Esophagus mucosa (tissue), 1 donor: ENCODE measurements at places on chromosomes 16 and 17. TPM values are rescaled to one million over a fixed set of nuclear protein-coding genes. Genes with fewer than 3 reads are reported as not detected.
A peak's percentile ranks its signal among the peaks of the same experiment; 100 is the strongest.

GRCh38 chr16:22928882-22929435 lies 115.0 kb downstream of the HS3ST2 start:
- ATAC-seq, result no peak

- ATAC-seq, result peak; percentile 26
Observed at GRCh38 chr16:70416748-70417616, 21.9 kb downstream of the ST3GAL2 start.

DNA sequence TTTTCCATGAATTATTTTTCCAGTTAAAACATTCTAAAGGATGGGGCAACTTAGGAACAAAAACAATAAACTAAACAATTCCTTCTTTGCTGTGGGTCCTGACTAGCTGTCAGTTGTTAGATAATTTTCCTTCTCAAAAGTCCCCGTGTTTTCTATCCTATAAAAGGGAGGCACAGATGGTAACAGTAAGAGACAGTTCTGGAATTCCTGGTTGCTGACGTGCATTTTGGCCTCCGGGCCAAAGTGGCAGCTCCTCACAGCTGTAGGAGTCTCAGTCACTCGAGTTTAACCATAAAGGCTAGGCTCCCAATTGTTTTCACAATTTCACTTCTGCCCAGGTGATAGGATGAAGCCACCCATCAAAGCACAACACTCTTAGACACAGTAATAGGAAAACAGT lies 77.0 kb upstream of the ZNF423 start:
- ATAC-seq, result no peak

- no peak for ATAC-seq
Observed at GRCh38 chr17:76537288-76537577, 276 bp downstream of the CYGB start.

DNA sequence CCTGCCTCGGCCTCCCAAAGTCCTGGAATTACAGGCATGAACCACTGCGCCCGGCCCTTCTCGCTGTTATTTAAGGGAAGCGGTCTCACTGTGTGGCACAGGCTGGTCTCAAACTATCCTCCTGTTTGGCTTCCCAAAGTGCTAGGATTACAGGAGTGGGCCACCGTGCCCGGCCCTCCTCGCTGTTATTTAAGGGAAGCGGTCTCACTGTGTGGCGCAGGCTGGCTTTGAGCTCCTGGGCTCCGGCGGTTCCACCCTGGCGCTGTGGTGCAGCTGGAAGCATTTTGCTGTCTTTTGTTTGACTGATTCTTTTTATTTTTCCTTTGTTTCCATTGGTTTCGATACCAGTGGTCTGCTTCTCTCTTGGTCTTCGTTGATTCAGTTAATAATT lies 40.7 kb downstream of the FOXK2 start:
- no peak for ATAC-seq

- ATAC-seq, result no peak
Observed at GRCh38 chr16:11561454-11561805, 25.3 kb downstream of the LITAF start.

- ATAC-seq, result peak; percentile 12
Observed at GRCh38 chr17:40536295-40537171, 28.7 kb downstream of the CCR7 start.

GRCh38 chr17:28097901-28098300 lies 55.4 kb downstream of the NLK start:
- no peak for ATAC-seq

DNA sequence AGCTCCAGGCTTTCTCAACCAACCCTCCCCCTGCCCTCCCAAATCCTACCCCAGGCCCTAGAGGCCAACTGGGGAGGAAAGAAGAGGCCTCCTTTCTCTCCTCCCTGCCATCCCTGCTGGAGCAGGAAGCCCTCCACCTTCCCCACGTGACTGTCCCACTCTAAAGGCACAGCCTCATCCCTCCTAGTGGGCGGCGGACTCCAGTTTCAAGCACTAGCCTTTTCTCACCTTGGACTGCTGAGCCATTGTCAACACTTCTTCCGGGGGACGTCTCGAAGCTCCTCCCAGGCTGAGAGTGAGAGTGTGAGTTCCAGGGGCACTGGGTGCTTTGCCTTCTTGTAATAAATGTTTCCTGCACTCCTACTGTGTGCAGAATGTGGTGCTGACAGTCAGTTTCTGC lies 21.4 kb upstream of the IRX6 start:
- ATAC-seq, result no peak

DNA sequence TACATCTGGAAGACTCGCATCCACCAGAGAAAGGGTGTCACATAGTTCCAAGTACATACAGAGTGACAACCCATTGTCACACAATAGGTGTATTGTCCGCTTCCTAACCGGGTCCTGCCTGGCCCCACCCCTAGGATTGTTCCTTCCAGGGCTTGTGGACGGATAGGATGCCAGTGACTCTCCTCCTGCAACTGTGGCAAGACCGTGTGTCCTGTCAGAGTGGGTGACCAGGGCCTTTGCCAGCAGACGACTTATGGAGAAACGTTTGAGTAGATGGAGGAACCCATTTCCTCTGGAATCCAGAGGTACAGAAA lies 258.4 kb downstream of the CPPED1 start:
- ATAC-seq, result no peak

- ATAC-seq, result no peak
Observed at GRCh38 chr16:48426244-48427141, 41.3 kb upstream of the SIAH1 start.

DNA sequence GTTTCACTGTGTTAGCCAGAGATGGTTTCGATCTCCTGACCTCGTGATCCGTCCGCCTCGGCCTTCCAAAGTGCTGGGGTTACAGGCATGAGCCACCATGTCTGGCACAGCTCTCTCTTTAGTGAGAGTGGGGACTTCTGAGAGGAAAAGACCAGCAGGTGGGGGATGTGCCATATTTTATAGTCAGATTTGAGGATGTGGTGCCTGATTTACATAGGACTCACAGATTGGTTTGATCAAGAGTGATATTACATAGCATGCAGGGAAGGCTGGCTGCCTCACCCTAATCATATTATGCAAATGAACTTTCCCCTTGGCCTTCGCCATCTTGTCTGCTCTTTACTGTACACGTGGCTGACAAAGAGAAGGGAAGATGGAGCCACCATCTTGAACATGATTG lies 28.1 kb upstream of the MAPK3 start:
- ATAC-seq, result no peak

GRCh38 chr17:76495663-76496400 lies 5.4 kb downstream of the RHBDF2 start:
- ATAC-seq, result no peak

DNA sequence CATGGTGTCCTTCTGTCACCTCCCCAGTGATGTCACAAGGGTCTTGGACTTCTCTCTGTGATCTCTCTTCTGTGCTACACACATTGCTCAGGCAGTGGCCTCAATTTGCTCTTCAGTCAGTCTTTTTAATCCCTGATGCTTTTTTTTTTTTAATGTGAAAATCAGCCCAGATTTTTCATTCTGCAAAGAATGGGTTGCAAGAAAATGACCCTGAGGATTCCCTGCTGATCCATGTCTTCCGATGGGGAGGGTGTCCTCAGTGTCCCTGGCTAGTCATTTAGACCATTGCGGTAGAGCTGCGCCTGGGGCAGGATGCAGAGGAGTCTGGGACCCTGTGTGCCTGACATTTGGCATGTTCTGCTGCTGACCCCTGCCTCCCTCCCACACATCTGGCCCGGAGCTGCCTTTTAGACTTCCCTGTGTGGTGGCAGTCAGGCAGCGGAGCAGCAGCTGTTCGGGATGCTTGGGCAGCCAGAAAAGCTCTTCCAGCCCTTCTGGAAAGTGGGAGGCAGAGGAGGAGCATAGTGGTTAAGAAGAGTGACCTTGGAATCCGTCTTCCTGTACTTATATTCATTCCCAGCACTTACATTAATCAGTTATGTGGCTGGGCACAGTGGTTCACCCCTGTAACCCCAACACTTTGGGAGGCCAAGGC lies 12.3 kb downstream of the GPT2 start:
- ATAC-seq, result no peak

DNA sequence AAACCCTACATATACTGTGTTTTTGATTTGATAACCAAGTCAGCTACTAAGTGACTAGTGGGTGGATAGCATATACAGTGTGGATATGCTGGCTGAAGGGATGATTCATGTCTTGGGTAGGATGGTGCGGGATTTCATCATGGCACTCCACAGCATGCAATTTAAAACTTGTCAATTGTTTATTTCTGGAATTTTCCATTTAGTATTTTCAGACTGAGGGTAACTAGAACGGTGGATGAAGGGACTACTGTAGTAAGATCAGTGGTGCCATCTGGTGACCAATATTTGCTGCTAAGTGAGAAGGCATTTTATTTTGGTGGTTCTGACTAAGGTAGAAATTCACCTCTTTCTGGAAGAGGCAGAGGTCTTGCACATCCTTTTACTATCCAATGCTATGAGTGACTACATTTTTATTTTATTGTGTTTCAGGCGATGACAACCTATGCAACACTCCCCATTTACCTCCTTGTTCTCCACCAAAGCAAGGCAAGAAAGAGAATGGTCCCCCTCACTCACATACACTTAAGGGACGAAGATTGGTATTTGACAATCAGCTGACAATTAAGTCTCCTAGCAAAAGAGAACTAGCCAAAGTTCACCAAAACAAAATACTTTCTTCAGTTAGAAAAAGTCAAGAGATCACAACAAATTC lies 3.1 kb downstream of the CDC6 start:
- ATAC-seq, result peak; percentile 42

GRCh38 chr16:77480681-77481315 lies 46.0 kb upstream of the ADAMTS18 start:
- ATAC-seq, result no peak

GRCh38 chr16:50167556-50167955 lies 14.4 kb downstream of the TENT4B start:
- ATAC-seq, result no peak

DNA sequence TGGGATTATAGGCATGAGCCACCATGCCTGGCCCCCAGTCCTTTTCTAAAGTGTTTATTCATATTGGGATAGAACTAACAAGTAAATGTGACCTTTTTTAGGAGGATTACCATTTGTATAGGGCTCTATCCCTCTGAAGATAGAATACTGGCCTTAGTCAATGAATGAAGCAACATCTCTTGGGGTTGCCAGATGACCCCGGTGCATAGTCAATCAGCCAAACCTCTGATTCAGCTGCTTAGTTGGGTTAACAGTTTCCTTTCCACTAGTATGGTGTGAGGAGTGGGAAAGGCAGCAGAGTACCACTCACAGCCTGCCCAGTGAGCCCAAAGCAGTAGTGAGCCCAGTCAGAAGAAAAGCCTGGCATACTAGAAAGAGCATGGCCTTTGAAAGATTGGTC lies 94.6 kb upstream of the TBX2 start:
- ATAC-seq, result no peak

- peak; percentile 57 for ATAC-seq
Observed at GRCh38 chr16:72013389-72013788, 4.8 kb downstream of the DHODH start.

- no peak for ATAC-seq
Observed at GRCh38 chr16:8251298-8251697, 339.0 kb downstream of the TMEM114 start.

Gene SCGB1C2
- not detected for total RNA-seq

Gene NHLRC4
- 0.12 TPM for total RNA-seq

Gene TBX4
- not detected for total RNA-seq

Gene TBC1D24
- total RNA-seq, result 2.0 TPM

Gene FKBP10
- 3.1 TPM for total RNA-seq

Gene PRR35
- not detected for total RNA-seq

Gene TAC4
- total RNA-seq, result not detected

Gene TM4SF5
- total RNA-seq, result not detected

Gene ITGAL
- total RNA-seq, result 2.0 TPM

Gene CSH1
- total RNA-seq, result not detected

Gene KIF19
- 0.16 TPM for total RNA-seq

Gene CMTM1
- total RNA-seq, result 0.60 TPM

Gene OTOP3
- 14.7 TPM for total RNA-seq

Gene SMPD3
- 0.52 TPM for total RNA-seq

Gene REXO5
- 2.5 TPM for total RNA-seq

Gene KDM6B
- 16.7 TPM for total RNA-seq

Gene NPB
- 0.24 TPM for total RNA-seq

Gene KRT33A
- 0.92 TPM for total RNA-seq

Gene RPL38
- total RNA-seq, result 1,104 TPM

Gene RILP
- 5.3 TPM for total RNA-seq
